ENCODE measurements at places on chromosomes 1 and 21. TPM values are rescaled to one million over a fixed set of nuclear protein-coding genes. Genes with fewer than 3 reads are reported as not detected.
A peak's percentile ranks its signal among the peaks of the same experiment; 100 is the strongest.

DNA sequence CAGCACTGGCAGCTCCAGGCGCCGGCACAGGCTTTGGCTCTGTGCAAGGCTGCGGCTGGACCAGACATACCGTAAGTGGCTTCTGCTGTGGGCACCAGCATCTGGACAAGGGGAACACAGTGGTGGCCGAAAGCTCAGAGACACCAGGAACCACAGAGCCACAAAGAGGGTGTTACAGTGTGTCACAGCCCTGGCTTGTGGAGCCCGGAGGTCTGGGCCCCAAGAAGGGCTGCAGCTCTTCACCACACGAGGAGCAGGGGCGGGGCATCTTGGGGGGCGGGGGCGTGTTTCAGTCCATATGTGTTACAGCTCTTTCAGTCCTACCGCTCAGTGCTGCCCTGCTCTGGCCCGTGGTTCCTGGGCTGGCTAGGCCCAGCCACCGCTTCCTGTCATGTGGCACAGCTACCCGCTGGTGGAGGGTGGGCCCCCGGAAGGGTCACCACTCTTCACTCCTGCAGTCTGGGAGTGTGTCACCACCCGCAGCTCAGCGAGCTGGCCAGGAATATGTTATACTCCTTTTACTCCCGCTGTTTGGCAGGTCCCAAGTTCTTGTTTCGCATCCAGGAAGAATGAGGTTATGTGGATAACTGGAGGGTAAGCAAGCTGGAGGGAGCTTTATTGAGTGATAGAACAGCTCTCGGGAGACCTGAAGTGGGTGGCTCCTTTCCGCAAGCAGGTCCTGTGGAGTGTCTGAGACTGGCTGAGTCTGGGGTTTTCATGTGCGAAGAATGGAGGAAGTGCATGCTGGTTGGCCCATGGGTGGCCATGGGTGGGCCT lies 3.3 kb upstream of the LSM10 start:
- H3K27ac ChIP-seq, result peak overlapping the region; percentile 65
- H3K4me3 ChIP-seq, result peak overlapping the region; percentile 44
- peaks cover 18% of the 10 kb centered on the region for H3K4me1 ChIP-seq
- H3K27me3 ChIP-seq, result no peaks in the 10 kb centered on the region
- no peaks in the 10 kb centered on the region for H3K36me3 ChIP-seq

DNA sequence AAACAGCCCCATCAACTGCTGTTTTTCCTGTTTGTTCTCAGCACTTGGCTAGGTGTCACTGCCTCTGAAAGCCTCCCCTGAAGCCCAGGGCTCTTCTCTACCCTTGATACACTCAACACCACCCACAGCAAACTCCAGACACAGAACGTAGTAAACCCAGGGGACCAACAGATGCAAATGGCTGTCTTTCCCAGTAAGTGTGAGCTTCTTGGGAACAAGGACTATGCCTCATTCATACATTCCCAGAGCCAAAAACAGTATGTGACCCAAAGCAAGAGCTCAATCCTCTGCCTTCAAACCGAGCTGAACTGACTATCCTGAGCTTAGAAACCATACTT lies 4.4 kb downstream of the LBR start:
- H3K27ac ChIP-seq, result no peak overlapping the region
- no peak for DNase-seq
- H3K27me3 ChIP-seq, result no peaks in the 10 kb centered on the region
- H3K4me1 ChIP-seq, result peaks cover 35% of the 10 kb centered on the region
- H3K4me3 ChIP-seq, result no peak overlapping the region
- H3K36me3 ChIP-seq, result peaks cover 35% of the 10 kb centered on the region

GRCh38 chr1:32336591-32336932 lies 529 bp upstream of the MARCKSL1 start:
- peaks cover 15% of the 10 kb centered on the region for H3K36me3 ChIP-seq
- H3K4me1 ChIP-seq, result peaks cover 28% of the 10 kb centered on the region
- H3K27ac ChIP-seq, result no peak overlapping the region
- H3K4me3 ChIP-seq, result peak overlapping the region; percentile 60
- no peaks in the 10 kb centered on the region for H3K27me3 ChIP-seq

DNA sequence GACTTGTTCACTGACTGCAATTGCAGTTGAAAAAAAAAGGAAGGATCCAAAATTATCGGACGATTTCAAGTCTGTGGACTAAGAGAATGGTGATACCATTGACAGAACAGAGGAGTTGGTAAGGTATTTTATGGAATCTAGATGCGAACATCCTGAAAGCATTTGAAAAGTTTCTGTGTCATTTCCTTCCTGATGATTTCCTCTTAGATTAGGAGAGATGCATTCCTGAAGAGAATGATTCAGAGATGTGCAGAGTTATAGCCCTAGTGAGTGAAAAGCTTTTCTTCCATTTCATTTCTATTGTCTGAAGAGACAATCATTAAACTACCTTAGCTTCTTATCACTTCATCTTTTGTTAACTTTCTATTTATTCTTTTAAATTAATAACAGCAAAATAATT lies 200.0 kb downstream of the KCNK2 start:
- no peaks in the 10 kb centered on the region for H3K4me1 ChIP-seq
- H3K4me3 ChIP-seq, result no peak overlapping the region
- H3K27ac ChIP-seq, result no peak overlapping the region
- DNase-seq, result no peak

DNA sequence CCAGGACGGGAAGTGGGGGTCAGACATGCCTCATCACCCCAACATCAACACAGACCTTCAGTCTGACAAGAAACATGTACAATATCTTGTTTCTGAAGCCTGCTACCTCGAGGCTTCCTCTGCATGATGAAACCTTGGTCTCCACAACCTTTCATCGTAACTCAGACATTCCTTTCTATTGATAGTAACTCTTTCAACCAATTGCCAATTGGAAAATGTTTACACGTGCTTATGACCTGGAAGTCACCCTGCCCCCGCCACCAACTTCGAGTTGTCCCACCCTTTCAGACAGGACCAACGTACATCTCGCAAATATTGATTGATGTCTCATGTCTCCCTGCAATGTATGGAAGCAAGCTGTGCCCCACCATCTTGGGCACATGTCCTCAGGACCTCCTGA lies 159.5 kb downstream of the ETS2 start:
- H3K27ac ChIP-seq, result no peak overlapping the region
- no peak for DNase-seq
- no peak overlapping the region for H3K4me3 ChIP-seq
- no peaks in the 10 kb centered on the region for H3K27me3 ChIP-seq
- H3K36me3 ChIP-seq, result no peaks in the 10 kb centered on the region

GRCh38 chr1:199774433-199775089 lies 252.9 kb upstream of the NR5A2 start:
- H3K4me3 ChIP-seq, result no peak overlapping the region
- H3K36me3 ChIP-seq, result no peaks in the 10 kb centered on the region
- H3K4me1 ChIP-seq, result no peaks in the 10 kb centered on the region
- DNase-seq, result no peak
- H3K27ac ChIP-seq, result no peak overlapping the region

- no peaks in the 10 kb centered on the region for H3K27me3 ChIP-seq
- H3K27ac ChIP-seq, result no peak overlapping the region
- peaks cover 17% of the 10 kb centered on the region for H3K36me3 ChIP-seq
- no peak for DNase-seq
Measured at GRCh38 chr1:33032126-33032869, 4.4 kb downstream of the AK2 start.

- DNase-seq, result no peak
- H3K27ac ChIP-seq, result no peak overlapping the region
- H3K36me3 ChIP-seq, result peaks cover 11% of the 10 kb centered on the region
- peaks cover 13% of the 10 kb centered on the region for H3K4me1 ChIP-seq
- H3K27me3 ChIP-seq, result no peaks in the 10 kb centered on the region
Measured at GRCh38 chr1:204130981-204131892, 20.6 kb downstream of the ETNK2 start.

- no peaks in the 10 kb centered on the region for H3K4me1 ChIP-seq
- H3K27ac ChIP-seq, result no peak overlapping the region
- peaks cover 7% of the 10 kb centered on the region for H3K36me3 ChIP-seq
- no peak for DNase-seq
- no peak overlapping the region for H3K4me3 ChIP-seq
Measured at GRCh38 chr1:152026895-152027294, 9.9 kb downstream of the S100A11 start.

DNA sequence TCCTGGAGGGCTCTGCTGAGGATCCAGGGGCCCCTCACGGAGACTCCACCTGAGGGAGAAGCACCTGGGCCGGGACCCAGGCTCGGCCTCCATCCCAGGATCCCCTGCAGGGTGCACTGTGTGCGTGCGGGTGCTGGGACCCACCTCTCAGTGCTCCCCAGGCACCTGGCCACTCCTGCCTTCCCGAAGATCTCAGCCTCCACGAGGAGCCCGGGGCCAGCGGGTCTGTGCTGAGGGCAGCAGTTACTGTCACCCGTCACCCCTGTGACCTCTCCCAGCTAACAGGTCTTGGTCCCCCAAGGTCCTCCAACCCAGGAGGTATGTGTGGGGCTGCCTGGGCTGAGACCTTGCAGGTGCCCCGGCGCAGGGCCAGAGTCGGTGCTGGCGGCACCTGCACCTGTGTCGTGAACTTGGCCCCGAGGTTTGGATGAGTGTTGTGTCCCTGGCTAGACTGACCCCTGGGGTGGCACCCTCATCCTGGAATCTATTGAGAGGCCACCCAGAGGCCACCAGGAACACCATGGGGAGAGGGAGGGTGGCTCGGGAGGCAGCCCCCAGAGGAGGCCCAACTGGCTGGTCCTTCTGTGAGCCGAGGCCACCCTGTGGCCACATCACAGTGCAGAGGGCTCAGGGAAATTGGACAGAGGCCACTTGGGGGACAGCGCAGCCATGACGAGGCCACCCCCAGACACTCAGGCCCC lies 17.7 kb downstream of the MORN1 start:
- DNase-seq, result peak; percentile 60
- no peaks in the 10 kb centered on the region for H3K27me3 ChIP-seq
- H3K4me3 ChIP-seq, result no peak overlapping the region
- no peak overlapping the region for H3K27ac ChIP-seq
- no peaks in the 10 kb centered on the region for H3K36me3 ChIP-seq
- no peaks in the 10 kb centered on the region for H3K4me1 ChIP-seq

OR2T2 gene
- not detected for total RNA-seq

SPTA1 gene
- total RNA-seq, result not detected

LCK gene
- total RNA-seq, result 8.3 TPM

ATP6V1G3 gene
- not detected for total RNA-seq

SPRTN gene
- total RNA-seq, result 9.6 TPM

HPDL gene
- not detected for total RNA-seq

THEM5 gene
- total RNA-seq, result not detected

PLPPR5 gene
- total RNA-seq, result not detected

Measured in upper lobe of right lung (tissue), 1 donor.